ENCODE measurements at places on chromosomes 12 and 14.

DNA sequence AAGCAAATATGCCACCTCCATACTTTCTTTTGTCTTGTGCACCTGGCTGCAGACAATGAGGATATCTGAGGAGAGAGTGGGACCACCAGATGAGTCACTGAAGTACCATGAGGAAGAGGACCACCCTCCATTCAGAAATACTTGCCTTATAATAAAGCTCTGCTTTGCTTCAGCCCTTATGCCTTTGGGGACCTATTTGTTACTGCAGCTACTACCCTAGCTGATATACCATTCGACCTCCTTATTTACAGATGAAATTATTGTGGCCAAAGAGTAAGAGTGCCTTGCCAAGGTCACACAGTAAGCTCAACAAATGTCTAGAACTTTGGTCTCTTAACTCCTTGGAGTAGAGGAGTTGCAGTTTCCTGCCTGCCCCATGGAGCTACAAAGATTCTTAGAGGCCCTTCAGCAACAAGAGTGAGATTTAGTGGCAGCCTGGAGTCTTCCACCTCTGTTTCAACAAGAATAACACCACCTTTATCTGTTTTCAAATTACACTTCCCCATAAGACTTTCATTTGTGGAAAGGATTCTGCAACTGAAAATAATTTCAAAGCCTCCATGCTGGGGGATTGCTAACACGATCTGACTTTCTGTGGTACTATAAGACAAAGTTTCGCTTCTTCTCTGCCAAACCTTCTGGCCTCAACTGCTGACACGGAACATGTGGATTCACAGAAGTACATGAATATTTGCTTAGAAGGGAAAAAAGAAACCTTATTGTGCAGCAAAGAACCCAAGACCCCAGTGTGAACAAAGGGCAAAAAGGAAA lies 3.6 kb downstream of the CMKLR1 start:
- DNase-seq: no peak

DNA sequence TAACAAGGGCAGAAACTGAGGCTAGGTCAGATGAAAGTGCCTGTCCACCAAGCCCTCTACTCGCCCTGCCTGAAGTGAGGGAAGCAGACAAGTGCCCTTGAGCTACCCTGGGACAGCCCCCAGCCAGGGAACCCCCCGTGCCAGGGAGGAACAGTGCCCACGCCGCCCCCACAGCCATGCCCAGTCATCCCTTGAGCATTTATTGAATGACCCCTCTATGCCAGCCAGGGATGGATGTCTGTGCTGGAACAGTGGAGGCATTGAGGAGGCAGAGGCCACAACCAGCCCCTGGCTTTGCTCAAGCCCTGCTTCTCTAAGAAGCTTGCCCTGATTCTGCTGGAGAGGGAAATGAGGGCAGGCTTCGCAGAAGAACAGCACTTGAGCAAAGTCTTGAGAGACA lies 3.7 kb upstream of the AQP6 start:
- no peak for DNase-seq

GRCh38 chr14:22699801-22700564 lies 55.8 kb upstream of the OR6J1 start:
- DNase-seq: no peak

DNA sequence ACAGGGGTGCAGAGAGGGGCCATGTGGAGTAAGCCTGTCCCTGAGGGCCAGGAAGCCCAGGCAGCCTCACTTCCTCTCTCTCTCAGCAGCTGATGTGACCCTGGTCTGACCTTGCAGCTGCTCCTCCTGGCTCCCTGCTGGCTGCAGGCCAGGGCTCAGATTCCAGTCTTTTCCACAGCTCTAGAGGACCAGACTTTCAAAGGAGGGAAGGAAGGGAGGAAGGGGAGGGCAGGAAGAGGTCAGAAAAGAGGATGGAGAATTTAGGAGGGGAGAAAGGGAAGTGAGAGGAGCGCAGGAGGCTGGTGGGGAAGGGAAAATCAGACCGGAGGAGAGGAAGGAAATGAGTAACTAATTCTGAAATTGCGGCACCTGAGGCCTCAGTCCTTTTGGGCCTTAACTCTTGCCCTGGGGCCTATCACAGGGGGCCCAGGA lies 40.9 kb upstream of the VASH1 start:
- DNase-seq: peak; percentile 90

DNA sequence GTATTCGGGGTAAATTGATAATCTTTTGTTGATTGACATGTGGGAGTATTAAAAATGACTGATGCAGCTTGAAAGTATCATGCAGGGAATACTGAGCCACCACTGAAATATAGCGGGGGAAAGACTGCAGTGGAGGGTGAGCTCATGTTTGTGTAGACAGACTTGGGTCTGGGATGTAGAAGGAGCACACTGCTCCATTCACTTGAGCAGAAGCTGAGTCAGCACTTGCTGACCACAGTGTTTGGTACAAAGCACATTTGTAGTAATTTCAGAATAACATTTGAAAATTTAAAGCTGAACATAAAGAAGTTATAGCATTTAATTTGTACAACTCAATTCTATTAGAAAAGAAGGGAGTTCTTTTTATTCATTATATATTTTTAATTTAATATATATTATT lies 304.3 kb upstream of the PRICKLE1 start:
- peak; percentile 59 for DNase-seq

- no peak for DNase-seq
Observed at GRCh38 chr12:95298916-95299315, 81.3 kb downstream of the VEZT start.

DNA sequence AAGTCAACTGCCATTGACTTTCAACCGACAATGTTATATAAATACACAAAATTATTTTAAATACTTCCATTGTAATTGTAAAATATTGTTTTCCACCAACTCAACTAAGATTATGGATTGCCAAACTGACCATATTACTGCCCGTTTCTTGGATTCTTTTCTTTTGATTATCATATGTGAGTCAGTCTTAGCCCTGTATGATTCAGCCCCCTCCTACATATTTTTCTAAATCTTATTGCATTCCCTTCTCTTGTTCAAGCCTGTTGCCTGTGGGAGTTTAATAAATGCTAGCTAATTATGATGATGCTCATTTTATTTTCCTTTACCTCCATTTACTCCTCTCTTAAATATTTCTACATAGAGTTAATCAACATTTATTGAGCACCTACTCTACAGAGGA lies 6.8 kb downstream of the RASSF9 start:
- no peak for DNase-seq

- DNase-seq: no peak
Observed at GRCh38 chr12:94267537-94267872, 119.1 kb downstream of the PLXNC1 start.

DNA sequence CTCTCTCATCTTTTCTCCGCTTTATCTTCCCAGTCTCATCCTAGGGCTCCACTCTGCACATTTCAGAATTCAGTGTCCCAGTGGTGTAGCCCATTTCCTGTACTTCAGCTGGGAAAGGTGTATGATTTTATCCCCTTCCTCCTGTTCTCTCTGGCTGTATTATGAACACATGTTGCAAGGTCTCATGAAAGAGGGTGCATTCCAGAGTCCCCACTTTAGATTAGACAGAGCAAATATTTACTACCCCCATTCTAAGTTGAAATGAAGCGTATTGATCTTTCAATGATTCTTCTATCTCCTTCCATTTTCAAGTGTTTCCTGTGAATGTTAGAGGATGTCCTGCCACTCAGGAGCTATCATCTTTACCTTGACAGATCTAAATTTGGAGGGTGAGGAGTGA lies 123.2 kb downstream of the WIF1 start:
- no peak for DNase-seq

DNA sequence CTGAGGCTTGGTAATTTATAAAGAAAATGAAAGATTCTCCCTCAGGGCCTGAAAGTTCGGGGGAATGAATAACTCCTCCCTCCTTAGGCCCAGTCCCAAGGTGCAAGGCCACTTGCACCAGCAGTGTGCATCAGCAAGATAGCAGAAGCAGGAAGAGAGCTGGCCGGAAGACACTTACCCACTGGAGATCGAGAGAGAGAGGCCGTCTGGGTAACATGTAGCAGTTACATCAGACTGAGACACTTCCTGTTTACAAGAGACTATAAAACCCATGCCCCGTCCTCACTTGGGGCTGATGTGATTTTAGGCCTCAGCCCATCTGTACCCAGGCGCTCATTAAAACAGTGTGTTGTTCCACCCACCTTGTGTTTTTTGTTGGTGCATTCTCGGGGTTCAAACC lies 85.2 kb downstream of the TMTC3 start:
- no peak for DNase-seq

- DNase-seq: no peak
Observed at GRCh38 chr12:108966378-108967151, 54.3 kb downstream of the SVOP start.

DNA sequence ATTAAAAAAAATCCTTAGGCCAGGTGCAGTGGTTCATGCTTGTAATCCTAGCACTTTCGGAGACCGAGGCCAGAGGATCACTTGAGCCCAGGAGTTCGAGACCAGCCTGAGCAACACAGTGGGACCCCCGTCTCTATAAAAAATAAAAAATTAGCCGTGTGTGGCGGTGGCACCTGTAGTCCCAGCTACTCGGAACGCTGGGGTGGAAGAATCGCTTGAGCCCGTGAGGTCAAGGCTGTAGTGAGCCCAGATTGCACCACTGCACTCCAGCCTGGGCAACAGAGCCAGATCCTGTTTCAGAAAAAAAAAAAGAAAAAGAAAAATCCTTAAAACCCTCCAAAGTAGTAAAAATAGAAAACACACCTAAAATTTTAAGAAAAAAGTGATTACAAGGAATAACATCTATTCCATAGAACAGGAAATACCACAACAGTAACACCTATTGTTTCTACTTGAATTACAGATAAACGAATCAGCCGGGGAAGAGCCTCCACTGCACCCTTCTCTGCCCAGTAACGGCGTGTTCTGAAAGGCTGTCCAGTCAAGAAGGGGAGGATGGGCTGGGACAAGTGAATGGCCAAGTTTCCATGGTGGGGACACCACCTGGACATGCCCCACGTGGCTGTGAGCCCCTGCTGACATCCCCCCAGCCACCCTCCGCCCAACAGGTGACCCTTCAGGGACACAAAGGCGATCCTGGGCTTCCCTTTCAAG lies 17.8 kb downstream of the POLE start:
- DNase-seq: no peak

GRCh38 chr12:12441843-12442461 lies 85.1 kb downstream of the BORCS5 start:
- no peak for DNase-seq

GRCh38 chr12:132471858-132472255 lies 18.1 kb upstream of the FBRSL1 start:
- DNase-seq: no peak

GRCh38 chr12:59282999-59283398 lies 312.8 kb upstream of the SLC16A7 start:
- no peak for DNase-seq

DNA sequence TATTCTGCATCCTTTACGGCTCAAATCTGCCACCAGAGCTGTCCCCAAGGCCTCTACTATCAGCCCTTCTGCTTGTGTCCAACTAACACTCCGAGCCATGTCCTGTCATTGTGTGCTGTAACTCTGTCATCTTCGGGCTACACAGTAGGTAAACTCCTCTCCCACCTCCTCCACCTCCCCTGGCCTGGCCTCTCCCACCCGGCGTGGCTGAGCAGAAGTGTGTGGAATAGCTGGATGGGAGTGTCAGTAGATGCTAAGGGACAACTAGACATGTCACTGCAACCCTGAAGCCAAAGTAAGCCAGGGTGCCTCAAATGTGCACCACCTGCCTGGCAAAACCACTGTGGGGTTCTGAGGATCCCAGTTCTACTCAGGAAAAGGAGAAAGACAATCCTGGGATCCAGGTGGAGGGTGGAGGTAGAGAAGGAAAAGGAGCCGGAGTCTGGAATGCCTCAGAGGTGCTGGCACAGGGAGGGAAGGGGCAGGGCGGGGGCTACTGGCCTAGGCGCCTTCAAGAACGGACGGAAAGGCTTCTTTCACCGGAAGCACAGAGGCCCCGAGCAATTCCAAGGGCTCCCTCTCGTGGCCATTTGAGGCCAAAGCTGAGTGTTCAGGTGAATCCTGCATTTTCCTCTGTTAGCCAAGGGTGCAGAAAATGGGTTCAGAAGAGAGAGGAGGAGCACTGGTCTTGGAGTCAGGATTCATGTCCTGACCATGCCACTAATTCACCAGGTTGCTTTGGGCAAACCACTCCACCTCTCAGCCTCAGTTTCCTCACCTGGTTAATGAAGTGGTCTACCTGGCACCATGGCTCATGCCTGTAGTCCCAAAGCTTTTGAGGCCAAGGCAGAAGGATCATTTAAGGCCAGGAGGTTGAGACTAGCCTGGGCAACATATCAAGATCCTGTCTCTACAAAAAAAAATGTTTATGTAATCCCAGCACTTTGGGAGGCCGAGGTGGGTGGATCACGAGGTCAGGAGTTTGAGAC lies 20.5 kb upstream of the FAM181A start:
- peak; percentile 76 for DNase-seq

DNA sequence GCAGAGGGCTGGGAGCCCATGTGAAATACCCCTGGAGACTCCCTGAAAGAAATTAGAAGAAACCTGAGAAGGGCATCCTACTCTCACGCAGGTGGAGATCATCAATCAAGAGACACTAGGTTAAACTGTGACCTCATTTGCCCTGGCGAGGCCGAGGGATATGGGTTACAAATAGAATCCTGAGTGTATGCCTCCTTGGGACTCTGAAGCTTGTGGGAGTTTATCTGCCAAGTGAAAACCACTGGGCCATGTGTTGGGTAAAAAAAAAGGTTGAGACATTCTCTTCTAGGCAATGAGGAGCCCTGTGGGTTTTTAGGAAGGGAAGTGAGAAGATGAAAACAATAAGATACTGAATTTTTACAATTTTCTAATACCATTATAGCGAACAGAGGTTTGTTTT lies 160.7 kb upstream of the ARID2 start:
- DNase-seq: no peak

GRCh38 chr12:49582850-49583249 lies 14.9 kb upstream of the MCRS1 start:
- DNase-seq: no peak

GRCh38 chr12:107760207-107760808 lies 629 bp downstream of the PRDM4 start:
- DNase-seq: peak; percentile 66

- no peak for DNase-seq
Observed at GRCh38 chr12:67286257-67286656, 17.1 kb downstream of the CAND1 start.

- DNase-seq: no peak
Observed at GRCh38 chr14:57822081-57822480, 43.8 kb downstream of the SLC35F4 start.

- DNase-seq: no peak
Observed at GRCh38 chr12:93823616-93824391, 146.6 kb downstream of the CRADD start.

- DNase-seq: no peak
Observed at GRCh38 chr12:1811281-1811947, 9.0 kb upstream of the LRTM2 start.

DNA sequence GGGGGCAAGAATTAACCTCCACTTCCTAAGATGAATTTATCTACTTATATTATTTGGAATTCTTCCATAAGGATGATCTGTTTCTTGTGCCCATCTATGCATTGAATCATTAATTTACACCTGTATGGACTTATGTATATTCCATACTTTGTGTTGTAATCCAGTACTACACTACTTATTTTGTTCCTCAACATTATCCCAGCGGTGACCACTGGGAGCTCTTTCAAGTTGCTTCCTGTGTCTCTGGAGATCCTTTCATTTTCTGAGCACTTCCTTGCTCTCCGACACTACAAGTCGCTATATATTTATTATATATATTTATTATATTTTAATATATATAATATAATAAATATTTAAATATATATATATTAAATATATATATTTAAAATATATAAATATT lies 54.9 kb upstream of the SCN8A start:
- DNase-seq: peak; percentile 16

Measured in eye (tissue), 1 donor.